ENCODE measurements at places on chromosomes 1 and 21. TPM values are rescaled to one million over a fixed set of nuclear protein-coding genes. Genes with fewer than 3 reads are reported as not detected.

Gene LHX8
- not detected for total RNA-seq

Gene DENND2D
- 3.5 TPM for total RNA-seq

DNA sequence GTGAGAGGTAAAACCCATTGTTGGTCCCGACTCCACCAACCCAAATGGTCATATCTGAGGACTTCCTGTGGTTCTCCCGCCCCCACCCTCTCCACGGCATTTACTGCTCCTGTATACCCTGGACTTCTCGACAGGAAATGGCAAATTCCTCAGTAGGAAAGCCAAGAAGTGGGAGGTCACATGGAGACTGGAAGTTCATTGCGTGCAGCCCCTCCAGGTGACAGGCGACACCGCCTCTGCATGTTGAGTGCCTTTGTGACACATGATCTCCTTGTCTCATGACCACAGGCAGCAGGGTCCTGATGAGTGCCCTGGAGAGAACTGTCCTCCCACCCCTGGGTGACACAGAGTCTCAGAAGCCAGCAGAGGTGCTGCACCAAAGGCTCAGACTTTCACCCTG, 24.2 kb downstream of the ERG start:
- DNase-seq: no peak

- DNase-seq: no peak
Measured at GRCh38 chr1:37362594-37363385, 111.6 kb upstream of the ZC3H12A start.

- DNase-seq: no peak
Measured at GRCh38 chr1:18893120-18893519, 9.2 kb downstream of the ALDH4A1 start.

DNA sequence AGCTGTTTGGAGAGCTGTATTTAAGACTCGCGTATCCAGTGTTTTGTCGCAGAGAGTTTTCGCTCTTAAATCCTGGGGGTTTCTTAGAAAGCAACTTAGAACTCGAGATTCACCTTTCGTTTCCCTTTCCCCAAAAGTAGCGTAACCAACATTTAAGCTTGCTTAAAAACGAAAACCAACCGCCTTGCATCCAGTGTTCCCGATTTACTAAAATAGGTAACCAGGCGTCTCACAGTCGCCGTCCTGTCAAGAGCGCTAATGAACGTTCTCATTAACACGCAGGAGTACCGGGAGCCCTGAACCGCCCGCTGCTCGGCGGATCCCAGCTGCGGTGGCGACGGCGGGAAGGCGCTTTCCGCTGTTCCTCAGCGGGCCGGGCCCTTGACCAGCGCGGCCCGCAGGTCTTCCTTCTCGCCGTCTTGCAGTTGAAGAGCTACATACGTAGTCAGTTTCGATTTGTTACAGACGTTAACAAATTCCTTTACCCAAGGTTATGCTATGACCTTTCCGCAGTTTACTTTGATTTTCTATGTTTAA, 1.9 kb downstream of the OLIG1 start:
- no peak for DNase-seq

- DNase-seq: no peak
Measured at GRCh38 chr1:114610546-114611245, 29.3 kb upstream of the BCAS2 start.

DNA sequence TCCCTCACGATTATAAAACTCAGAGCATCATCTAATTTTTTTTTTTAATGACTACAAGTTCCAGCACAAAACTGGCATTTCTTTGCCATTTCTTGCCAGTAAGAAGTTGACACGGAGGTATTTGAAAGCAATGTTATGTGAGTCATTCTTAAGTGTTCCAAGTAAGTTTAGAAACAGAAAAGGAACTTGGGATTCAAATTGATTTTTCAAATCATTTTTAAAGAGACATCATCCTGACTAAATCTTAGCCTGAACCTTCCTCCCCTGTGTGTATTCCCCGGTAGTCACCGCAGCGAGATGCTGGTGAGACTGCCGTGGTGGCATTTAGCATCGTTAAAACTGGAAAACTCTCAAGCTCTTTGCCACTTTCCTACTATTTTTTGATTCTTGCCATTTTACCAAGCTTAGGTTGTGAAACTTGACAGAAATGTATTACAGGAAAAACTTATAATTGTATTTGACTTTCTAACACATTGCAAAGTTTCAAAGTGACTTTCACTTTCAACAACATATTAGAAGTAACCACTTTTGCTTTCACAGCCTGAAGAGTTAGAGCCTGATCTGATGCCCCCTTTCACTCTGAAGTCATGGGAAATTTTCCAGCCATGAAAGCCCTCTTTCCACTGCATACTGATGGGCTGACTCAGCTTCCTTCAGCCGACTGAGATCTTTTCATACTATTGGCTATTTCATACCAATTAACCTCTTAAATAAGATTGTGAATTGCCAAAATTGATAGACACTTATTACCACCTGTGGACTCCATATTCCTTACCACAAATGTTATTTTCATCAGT, 61.4 kb downstream of the OLFML2B start:
- no peak for DNase-seq

DNA sequence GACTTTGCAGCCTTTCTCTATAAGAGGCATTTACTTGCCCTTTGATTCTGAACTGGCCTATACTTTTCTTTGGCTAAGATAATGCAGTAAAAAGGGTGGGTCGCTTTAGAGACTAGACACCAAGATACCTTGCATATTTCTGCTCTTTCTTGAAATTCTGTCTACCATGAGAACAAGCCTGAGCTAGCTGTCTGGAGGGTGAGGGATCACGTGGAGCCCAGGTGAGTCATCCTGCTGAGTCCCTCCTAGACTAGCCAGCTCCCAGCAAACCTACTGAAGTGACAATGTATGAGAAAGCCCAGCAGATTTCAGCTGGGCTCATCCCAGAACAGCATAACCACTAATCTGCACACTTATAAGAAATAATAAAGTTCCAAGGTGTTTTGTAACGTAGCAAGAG, 408.0 kb upstream of the KAZN start:
- DNase-seq: no peak

- no peak for DNase-seq
Measured at GRCh38 chr1:207951652-207952051, 40.7 kb upstream of the CD34 start.

GRCh38 chr1:236654957-236655356, 31.3 kb upstream of the ACTN2 start:
- no peak for DNase-seq
